MCF 10A (cell line): ENCODE measurements at places on chromosomes 7 and 10. TPM values are rescaled to one million over a fixed set of nuclear protein-coding genes. Genes with fewer than 3 reads are reported as not detected.

DNA sequence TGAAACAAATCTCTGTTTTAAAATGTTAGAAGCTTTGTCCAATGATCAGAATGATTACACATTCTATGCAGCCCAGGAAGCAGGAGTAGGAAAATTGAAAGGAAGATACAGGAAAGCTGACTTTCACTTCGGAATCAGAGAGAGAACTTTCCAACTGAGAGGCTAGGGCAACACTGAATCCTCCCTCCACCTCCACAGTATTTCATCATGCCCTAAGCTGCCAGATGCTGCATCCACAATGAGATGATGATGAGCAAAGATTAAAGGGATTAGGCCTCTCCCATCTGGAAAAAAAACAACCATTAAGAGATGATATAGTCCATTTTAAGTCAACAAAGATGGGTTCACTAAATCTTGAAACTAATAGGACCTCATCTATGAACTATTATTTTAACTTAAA is 215.6 kb downstream of the GPR37 start:
- H3K4me3 ChIP-seq: no peak overlapping the region
- peak overlapping the region; percentile 18 for H3K27ac ChIP-seq
- peak; percentile 25 for DNase-seq
- no peaks in the 10 kb centered on the region for H3K36me3 ChIP-seq

GRCh38 chr10:35882422-35883150 is 240.5 kb upstream of the FZD8 start:
- DNase-seq: no peak
- no peak overlapping the region for H3K27ac ChIP-seq
- H3K4me3 ChIP-seq: no peak overlapping the region

- H3K27me3 ChIP-seq: no peaks in the 10 kb centered on the region
- H3K36me3 ChIP-seq: no peaks in the 10 kb centered on the region
- no peak overlapping the region for H3K27ac ChIP-seq
- no peak overlapping the region for H3K4me3 ChIP-seq
- H3K4me1 ChIP-seq: no peaks in the 10 kb centered on the region
Measured at GRCh38 chr7:36961097-36961496, 236.8 kb upstream of the AOAH start.

DNA sequence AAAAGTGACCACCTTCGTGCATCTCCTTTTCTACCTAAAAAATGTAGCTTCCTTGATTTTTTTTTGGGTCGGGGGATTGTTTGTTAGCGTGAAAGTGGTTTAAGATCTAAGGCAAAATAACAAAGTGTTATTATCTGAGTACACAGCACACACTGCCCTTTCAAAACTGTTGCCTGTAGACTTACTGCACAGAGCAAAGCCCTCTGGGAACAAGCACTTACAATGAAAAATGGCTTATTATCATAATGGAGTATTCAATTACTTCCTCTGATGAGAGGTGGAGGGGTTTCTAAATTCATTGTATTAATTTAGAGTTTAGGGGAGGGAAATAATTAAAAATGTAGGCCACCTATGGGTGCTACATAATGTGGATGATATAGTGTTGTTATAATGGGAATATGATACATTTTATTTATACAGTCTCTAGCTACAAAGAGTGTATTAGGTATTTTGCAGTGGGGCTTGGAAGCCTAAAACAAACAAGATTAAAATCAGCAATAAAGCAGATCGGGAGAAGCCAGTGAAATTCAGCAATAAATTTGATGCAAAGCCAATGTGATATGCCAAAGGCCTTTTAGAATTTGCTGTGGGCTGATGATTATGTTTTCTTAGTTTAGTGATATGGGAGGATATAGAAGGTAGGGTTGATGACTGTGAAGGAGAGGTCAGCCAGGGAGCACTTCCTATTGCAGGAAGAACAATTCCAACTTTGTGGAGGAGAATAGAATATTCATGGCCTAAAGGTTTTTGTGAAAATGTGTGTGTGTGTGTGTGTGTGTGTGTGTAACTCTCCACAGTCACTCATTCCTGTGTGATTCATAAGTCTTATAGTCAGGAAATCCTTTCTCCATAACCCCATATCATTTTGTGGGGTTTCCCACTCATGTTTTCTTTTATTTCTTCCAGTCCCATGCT is 17.7 kb upstream of the EXOC4 start:
- no peak for DNase-seq
- no peaks in the 10 kb centered on the region for H3K4me1 ChIP-seq
- peaks cover 23% of the 10 kb centered on the region for H3K27me3 ChIP-seq
- no peak overlapping the region for H3K4me3 ChIP-seq

DNA sequence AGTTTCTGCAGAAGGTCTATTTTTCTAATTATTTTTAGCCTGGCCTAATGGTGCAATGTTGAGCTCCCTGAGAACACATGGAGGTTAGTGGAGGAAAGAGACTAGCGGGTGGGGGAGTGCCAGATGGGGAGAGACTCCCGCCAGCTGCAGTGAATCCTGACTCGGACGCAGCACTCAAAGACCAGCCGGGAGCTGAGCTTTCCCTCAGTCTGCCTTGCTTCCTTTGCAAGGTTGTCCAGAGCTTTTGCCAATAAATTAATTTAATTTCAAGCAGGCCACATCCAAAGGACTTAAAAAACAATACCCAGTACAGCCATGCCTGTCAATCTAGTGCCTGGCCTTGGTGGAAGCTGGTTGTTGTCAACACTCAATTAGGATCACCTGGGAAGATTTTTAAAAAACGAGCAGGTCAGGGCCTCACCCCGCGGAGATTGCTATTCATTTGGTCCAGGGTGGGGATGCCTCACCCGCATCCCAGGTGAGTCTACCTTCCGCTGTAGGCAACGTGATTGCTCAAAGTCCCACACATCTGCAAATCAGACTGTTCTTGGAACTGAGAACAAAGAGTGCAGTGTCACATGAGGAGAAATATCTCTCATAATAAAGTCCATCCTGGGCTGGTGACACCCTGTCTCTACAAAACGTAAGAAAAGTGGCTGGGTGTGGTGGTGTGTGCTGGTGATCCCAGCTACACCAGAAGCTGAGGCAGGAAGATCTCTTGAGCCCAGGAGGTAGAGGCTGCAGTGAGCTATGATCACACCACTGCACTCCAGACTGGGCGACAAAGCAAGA is 4.0 kb downstream of the CLRN3 start:
- H3K27ac ChIP-seq: peak overlapping the region; percentile 89
- H3K4me3 ChIP-seq: no peak overlapping the region
- H3K27me3 ChIP-seq: no peaks in the 10 kb centered on the region
- no peaks in the 10 kb centered on the region for H3K36me3 ChIP-seq
- DNase-seq: no peak

SFRP4 gene
- total RNA-seq: not detected in 2 replicates

DLX5 gene
- total RNA-seq: not detected in 2 replicates

DNA sequence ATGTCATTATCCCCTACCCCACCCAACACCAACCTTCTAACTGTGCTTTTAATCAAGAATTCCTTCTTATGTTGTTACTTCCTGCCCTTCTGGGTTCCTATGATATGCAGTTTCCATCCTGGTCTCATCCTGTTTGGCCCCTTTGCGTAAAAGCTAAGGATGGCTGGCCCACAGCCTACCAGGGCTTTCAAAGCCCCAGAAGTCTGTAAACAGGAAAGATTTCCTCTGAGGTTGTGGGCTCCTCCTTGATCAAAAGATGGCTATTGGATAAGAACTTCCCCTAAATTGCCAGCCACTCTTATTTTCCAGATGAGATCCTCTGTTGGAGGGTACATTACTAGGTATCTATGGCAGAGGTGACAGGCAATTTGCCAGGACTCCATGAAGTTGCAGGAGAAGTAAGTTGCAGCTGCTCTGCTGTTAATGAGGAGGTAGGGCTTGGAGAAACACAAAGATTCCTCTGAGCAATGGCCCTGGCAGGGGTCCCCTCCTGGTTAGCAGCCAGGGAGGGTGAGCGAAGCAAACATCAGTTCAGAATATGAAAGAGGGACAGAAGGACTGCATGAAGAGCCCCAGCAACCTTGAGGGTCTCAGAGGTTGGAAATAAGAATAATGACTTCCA is 32.1 kb downstream of the NRP1 start:
- H3K4me1 ChIP-seq: peaks cover 24% of the 10 kb centered on the region
- H3K36me3 ChIP-seq: peaks cover 14% of the 10 kb centered on the region
- H3K4me3 ChIP-seq: no peak overlapping the region
- H3K27me3 ChIP-seq: no peaks in the 10 kb centered on the region
- no peak overlapping the region for H3K27ac ChIP-seq
- DNase-seq: no peak

DNA sequence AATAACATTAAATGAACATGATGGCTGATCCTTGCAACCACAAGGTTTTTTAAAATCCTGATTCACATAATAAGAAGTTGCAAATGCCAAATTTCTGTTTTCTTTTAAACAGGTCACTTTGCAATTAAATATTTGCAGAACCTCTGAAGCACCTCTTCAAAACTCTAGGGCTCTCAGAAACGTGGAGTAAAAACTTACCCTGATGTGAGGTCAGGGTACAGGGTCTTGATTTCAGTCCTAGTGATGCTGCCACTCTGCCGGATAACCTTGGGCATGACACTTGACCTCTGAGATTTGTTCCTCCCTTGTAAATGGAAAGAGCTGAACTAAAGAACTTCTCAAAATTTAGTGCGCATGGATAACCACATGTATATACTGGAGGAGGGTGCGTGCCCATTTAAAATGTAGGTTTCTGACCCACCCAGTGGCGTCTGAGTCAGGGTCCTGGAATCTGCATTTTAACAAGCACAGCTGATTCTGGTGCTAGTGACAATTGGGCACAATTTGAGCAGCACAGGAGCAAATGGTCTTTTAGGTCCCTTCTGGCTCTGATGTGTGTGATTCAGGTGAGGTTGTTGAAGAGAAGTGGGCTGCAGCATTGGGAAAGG is 35.5 kb upstream of the TNPO3 start:
- peaks cover 5% of the 10 kb centered on the region for H3K4me1 ChIP-seq
- no peak for DNase-seq

DNA sequence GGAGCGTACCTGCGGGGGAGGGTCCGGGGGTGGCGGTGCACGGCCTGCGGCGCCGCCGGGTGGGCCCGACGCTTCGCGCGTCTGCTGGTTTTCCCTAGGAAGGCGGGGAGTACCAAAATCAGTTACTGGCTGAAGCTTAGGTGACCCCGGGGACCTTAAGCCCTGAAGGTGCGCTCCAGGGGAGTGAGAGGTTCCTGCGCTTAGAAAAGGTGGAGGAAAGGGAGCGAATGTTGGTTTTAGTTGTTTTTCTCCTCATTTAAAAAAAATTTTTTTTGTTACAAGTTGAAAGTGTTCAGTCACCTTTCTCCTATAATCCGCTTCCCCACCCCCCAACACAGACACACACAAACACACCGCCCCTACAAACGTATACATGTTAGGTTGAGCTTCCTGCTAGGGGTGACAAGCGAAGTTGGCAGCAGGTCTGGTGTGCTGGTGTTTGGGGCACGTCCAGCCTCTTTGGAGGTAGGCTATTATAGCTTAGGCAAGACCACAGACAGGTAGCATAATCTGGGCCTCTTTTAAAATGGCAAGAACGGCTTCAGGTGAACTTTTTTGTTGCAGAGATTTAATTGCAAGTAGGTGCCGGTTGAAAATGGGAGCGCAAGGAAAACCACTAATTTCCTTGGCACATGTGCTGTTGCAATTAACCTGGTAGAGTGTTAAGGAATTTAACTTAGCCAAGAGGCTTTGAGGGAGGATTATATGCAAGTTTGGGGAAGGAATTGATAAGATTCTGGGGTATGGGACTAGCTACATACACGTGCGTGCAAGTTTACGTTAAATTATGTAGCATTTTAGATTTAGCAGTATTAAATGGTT is 945 bp downstream of the ADD3 start:
- peak overlapping the region; percentile 19 for H3K27ac ChIP-seq
- no peaks in the 10 kb centered on the region for H3K27me3 ChIP-seq
- H3K4me1 ChIP-seq: peaks cover 17% of the 10 kb centered on the region

SPDYE2B gene
- not detected in 2 replicates for total RNA-seq

DNA sequence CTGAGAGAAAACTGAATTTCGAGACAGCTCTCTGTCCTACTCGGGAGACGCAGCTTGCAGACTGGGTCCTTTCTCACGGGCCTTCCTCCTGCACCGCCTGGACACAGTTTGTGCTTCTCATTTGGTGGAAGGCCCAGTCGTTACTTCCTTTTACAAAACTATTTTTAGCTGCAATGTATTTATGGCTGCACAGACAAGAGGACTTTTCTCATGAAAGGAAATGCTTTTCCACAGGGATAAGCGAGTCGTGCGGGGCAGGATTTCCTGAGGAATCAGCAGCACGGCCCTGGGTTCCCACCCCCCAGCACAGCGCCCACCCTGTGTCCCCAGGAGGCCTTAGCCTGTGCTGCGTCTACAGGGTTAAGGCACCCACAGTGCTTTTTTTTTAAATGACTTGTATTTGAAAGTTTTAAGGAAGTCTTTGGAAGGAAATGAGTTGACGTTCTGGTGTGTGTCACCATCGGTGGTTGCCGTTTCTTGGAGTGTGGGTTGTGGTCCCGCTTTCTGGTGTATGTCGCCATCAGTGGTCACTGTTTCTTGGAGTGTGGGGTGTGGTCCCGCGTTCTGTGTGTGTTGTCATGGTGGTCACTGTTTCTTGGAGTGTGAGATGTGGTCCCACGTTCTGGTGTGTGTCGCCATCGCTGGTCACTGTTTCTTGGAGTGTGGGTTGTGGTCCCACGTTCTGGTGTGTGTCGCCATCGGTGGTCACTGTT is 50.9 kb downstream of the INPP5A start:
- no peaks in the 10 kb centered on the region for H3K36me3 ChIP-seq
- H3K27me3 ChIP-seq: no peaks in the 10 kb centered on the region
- DNase-seq: no peak
- peaks cover 18% of the 10 kb centered on the region for H3K4me1 ChIP-seq

DNA sequence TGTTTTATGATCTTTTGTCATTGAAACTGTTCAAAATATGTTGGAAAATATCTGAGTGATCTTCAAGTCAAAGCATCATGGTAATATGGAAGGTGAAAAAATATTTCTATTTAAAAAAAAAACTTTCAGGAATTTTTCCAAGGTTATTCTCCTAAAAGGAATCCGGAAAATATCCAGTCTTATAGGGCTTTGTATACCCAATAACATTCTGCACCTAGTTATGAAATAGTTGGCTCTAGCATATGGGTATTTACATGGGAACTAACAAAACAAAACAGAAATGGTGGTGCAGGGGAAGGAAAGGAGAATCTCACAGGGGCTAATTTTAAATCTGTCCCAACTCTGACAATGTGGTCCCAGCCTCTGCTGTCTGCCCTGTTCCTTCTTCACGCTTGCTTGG is 167.1 kb upstream of the RHEB start:
- H3K27me3 ChIP-seq: no peaks in the 10 kb centered on the region
- H3K36me3 ChIP-seq: no peaks in the 10 kb centered on the region
- peaks cover 40% of the 10 kb centered on the region for H3K4me1 ChIP-seq
- peak overlapping the region; percentile 99 for H3K27ac ChIP-seq
- peak; percentile 43 for DNase-seq

ABCB4 gene
- not detected in 2 replicates for total RNA-seq

GRCh38 chr7:133564484-133564883 is 311.6 kb downstream of the EXOC4 start:
- no peak overlapping the region for H3K27ac ChIP-seq
- H3K27me3 ChIP-seq: no peaks in the 10 kb centered on the region
- H3K4me3 ChIP-seq: no peak overlapping the region
- peaks cover 9% of the 10 kb centered on the region for H3K36me3 ChIP-seq
- H3K4me1 ChIP-seq: peaks cover 5% of the 10 kb centered on the region
